Cardiac septum (tissue), 1 donor: ENCODE measurements at places on chromosomes 12 and 14. TPM values are rescaled to one million over a fixed set of nuclear protein-coding genes. Genes with fewer than 3 reads are reported as not detected.

KLRC4 gene
- total RNA-seq: not detected

FLVCR2 gene
- total RNA-seq: 1.3 TPM

PCED1B gene
- 1.9 TPM for total RNA-seq

LEMD3 gene
- 17.2 TPM for total RNA-seq

RPS6KL1 gene
- total RNA-seq: 19.8 TPM
